Stimulated activated CD8-positive, alpha-beta memory T cell treated with anti-CD3 and anti-CD28 coated beads, Interleukin-4, amount 100 ng/mL, for 24 hours (primary cell): ENCODE measurements at places on chromosomes 12 and 14.

DNA sequence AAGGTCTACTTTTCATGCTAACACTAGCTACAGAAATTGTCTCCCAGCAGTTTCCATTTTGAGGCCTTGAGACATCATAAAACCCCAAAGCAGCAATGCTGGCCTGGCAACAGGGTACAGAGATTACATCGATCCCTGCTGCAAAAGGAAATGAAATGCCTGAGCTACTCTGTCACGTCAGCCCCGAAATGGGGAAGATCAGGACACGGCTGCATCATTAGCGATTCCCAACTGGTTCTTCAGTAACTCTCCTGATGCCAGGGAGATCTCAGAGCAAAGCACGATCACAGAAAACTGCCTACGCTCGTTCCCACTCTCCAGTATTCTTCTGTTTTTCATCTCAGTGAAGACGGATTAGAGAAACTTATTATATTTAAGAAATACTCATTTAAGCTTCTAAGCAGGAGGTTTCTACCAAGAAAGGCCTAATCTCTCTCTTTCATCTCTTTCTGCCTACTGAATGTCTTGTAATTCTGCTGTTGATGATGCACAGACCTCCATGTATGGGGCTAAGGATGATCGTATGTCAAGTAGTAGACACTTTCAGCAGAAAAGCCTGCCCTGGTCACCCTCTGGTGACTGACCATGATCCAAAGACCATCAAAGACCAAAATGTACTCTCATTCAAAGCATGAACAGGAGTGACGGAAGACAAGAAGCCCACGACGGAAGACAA, 168.5 kb downstream of the RIMBP2 start:
- DNase-seq = no peak

DNA sequence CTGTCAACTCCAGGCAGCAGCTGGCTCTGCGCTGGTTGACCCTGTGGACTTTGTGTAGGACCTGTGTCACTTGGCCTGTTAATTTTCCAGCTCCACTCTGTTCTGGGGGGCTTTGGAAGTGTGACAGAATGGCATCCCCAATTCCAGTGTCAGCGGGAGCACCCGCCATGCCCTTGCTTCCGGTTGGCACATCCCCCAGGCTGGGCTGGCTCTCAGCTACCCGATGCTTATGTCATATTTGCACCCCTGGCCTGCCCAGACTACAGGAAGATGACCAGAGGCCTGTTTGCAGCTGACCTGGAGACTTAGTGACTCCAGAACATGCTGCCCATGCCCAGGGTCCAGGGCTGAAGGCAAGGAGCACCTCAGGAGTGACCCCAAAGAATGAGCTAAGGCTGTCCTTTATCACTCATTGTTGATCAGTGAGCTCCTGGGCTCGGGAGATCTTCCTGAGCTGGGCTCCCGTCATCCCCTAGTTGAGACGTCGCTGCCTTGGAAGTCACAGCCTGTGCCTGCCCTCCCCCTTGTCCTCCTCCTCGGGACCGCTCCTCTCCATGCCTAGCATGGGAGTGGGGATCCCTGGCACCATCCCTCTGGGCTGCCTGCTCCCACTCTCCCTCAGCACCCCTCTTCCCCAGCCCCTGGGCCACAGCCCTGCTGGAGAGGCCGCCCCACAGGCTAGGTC, 163.4 kb upstream of the RTL1 start:
- no peak for DNase-seq

DNA sequence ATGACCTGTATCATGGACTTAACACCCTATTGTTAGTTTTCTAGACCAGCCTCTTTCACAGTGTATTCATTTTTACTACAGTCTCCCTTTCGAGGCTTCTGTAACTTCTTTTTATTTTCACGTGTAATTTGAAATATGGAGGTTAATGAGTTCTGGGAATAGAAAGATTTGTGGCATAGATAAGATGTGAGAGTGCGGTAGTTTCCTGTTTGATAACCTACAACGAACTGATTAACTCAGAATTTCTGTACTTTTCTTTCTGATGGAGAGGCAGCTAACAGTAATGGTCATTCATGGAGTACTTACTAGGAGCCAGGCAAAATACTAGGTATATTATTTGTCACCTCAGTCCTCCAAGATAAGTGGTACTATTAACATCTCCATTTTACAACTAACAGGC, 21.2 kb downstream of the POLR3B start:
- no peak for DNase-seq

- no peak for DNase-seq
These were observed 7.1 kb downstream of the ZFP36L1 start for GRCh38 chr14:68785534-68786490.

- no peak for DNase-seq
These were observed 42.4 kb downstream of the PLEKHG3 start for GRCh38 chr14:64746298-64747250.

- DNase-seq = no peak
These were observed 146.8 kb upstream of the LRIG3 start for GRCh38 chr12:59067083-59067482.

DNA sequence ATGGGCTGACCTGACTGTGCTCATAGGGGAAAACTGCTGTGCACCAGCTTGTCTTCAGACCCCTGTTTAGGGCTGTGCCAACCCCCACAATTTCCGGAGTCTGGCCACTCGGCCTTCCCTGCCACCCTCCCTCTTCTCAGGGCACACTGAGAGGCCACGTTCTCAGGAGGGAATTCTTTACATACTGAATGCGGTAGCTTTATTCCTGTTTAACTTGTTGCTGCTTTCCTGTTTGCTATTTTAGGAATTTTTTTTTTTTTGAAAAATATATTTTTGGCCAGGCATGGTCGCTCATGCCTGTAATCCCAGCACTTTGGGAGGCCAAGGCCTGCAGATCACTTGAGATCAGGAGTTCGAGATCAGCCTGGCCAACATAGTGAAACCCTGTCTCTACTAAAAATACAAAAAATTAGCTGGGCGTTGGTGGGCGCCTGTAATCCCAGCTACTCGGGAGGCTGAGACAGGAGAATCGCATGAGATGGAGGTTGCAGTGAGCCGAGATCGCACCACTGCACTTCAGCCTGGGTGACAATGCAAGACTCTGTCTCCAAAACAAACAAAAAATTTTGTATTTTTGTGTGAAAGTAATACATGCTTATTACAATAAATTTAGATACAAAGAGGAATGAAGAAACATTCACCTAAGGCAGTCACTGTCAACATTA, 39.5 kb downstream of the TPCN1 start:
- DNase-seq = no peak

GRCh38 chr14:55241673-55242072, 29.5 kb upstream of the FBXO34 start:
- no peak for DNase-seq

DNA sequence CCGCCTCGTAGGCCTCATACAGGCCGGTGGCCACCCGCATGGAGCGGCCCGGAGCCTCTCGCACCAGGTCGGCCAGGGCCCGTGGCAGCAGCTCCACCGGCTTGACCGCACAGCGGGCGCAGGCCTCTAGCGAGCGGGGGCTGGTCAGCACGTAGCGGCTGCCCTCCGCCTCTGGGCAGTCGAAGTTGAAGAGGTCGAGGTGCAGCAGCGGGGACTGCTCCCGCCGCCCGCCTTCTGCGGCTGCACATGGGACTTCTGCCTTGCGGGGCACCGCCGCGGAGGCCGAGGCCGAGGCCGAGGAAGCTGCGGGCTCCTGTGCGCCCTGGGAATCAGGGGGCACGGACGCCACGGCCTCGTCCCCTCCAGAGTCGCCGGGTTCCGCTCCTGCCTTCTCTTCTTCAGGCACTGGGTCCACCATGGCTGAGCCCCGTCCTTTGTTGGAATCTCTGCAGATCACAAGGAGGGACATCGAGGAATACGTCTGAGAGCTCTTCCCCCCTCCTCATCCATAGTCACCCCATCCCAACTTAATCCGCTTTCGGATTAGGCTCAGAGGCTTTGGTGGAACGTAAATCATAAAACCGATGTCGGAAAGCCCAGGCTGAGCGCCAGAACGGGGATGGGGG, 1.4 kb downstream of the CCDC177 start:
- no peak for DNase-seq

DNA sequence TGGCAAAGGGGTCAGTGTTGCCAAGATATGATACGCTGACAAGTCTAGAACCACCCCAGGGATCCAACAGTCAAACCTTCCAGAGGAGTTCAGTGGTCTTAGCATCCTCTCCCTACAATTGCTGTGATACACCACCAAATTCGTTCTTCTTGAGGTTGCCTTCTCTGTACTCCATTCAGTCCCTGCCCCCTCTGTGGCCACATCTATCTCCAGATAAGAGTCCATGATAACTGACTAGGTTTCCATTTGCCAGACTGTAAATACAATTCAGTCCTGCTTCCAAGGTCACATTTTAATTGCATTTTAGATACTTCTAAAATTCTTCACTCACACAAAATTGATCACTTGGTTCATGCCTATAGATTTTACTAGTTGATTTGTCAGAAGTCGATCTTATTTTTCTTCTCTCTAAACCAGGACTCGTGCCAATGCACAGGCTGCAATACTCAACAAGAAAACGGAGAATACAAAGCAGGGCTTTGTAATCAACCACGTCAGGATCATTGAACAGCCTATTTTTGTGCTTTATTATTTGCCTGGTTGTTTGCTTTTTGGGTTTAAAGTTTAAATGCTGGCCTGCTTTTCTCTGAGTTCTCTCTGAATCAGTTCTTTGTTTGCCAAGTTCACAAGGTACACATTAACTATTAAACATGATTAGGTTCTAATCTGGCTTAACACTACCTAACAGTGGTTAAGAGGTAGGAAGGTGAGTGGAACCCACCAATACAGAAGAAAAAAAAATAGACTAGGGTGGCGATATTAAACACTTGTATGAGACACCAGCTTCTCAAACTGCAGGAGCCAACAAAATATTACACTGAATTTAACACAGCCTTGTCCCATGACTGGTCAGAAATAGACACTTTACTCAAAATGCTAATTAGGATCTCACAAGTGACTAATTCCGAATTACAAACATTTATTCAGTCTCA, 5.3 kb upstream of the TSPAN8 start:
- DNase-seq = no peak

GRCh38 chr14:59273737-59274136, 85.3 kb downstream of the DAAM1 start:
- no peak for DNase-seq

DNA sequence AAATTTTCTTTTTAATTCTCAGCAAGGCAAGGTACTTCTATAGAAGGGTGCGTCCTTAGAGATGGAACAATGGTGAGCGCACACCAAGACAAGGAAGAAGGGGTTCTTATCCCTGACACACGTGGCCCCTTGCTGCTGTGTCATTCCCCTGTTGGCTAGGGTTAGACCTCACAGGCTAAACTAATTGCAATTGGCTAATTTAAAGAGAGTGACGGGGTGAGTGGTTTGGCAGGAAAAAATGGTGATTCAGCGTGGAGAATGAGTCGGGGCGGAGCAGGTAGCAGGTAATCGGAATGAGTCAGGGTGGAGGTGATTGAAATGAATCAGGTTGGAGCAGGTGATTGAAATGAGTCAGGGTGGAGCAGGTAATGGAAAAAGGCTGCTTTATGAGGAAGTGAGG, 36.3 kb upstream of the HECTD1 start:
- no peak for DNase-seq

DNA sequence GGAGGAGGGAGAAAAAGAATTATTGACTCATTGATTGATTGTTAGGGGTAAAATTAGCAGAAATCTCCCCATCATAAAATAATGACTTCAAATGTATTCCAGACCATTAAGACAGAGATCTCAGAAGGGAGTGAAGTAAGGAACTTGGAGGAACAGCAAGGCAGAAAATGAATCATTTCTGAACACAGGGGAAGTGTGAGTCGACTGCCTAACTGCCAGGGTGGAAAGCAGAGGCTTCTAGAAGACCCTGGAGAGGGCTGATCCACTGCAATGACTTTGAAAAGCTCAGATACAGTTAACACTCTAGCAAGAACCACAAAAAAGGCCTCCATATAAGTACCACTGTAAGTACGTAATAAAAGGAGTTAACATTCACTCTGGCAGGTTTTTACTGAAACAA, 9.7 kb downstream of the GLTP start:
- no peak for DNase-seq

DNA sequence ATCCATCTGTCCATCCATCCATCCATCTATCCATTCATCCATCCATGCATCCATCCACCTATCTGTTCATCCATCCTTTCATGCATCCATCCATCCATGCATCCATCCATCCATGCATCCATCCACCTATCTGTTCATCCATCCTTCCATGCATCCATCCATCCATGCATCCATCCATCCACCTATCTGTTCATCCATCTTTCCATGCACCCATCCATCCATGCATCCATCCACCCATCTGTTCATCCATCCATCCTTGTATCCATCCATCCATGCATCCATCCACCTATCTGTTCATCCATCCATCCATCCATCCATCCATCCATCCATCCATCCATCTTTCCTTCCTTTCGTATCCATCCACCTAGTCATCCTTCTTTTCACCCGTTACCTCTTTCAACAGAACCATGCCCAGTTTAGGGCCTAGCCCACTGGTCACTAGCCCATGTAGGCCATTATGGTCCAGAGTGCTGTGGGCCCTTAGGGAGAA, 66.3 kb downstream of the KIF26A start:
- DNase-seq = no peak

GRCh38 chr14:52458721-52459085, 93.6 kb downstream of the TXNDC16 start:
- no peak for DNase-seq

- DNase-seq = no peak
These were observed 222.3 kb upstream of the NOVA1 start for GRCh38 chr14:26820138-26820537.

GRCh38 chr14:22978981-22979671, 3.2 kb downstream of the AJUBA start:
- no peak for DNase-seq

DNA sequence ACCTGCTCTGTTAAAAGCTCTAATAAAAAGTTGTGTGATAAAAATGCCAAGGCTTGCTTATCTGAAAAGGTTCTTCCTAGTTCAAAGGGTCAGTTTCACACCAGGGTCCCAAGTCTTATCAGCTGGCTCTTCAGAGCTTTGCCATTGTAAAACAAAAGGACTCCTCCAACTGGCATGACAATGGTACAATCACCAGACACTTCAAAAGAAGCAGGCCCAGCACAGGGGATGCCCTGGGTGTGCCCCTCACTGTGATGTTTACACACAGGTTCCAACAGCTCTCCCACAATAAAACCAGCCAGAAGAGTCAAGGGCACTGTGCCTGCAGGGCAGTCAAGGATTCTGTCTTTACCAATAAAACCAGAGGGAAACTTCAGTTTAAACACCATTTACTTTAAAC, 78.7 kb downstream of the PRICKLE1 start:
- no peak for DNase-seq
